ENCODE measurements at places on chromosomes 5 and 9.

DNA sequence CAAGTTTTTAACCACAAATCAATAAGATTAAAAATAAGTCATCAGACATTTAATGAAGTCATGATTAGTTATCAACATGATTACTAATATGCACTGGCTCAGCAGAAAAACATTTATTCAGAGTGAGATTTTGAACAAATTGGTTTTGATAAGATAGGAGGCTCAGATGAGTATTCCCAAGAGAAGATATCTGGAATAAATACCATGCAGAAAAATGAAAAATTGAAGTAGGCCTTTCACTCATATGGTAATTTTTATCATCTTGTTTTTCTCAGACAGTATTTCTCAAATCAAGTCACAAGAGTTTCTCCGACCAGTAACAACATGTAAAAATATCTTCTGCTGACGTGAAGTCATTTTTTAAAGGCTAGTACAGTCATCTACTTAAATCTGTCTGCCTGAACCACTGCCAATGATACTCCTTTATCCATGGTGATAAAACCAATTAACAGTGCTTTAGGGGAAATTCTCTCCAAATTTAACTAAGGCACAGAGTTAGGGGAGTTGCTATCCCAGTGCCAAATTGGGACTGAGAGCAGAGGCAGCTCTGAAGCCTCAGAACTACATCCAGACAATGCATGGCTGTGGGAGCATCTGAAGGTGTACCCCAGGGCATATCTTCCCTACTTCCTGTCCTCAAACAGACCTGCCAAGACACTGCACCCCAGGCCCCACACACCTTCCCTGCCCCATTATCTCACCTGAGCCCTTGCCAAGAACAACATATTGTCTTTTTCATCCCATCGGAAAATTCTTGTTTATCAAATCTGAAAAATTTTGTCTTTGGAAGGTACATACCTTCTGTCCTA lies 105.5 kb upstream of the TSLP start:
- no peak for DNase-seq

DNA sequence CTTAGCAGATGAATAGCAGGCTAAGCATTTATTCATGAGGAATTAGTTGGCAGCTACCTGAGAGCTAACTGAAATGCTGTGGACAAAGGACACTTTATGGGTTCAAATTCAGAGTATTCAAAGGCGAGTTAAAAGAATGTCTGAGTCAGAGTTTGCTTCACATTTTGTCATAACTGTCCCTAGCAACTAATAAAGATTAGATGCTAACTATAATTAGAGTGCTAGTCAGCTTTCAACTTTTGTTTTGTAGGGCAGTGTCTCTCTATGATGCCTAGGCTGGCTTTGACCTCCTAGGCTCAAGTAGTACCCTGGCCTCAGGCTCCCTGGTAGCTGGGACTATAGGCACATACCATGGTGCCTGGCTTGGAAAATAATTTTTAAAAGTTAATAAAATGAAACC lies 4.6 kb downstream of the SMC5 start:
- DNase-seq = no peak

- DNase-seq = no peak
Measured at GRCh38 chr9:38417003-38417945, 7.0 kb downstream of the IGFBPL1 start.

DNA sequence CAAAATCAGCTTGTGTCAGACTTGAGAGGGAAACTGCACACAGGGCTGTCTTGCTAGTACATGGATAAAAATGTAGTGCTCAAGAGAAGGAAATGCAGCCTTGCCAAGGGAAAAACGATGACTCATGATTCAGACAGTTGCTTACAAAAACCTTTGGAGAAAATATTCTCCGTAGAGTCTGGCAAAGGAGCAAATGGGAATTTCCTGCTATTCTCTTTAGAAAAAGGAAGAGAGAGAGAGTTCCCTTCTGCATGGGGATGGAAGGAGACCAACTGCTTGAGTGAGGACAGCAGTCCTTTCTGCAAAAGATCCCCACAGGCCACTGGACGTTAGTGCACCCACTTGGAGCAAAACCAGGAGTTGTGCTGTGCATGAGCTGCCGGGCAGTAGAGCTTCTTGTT lies 7.6 kb downstream of the IFNB1 start:
- no peak for DNase-seq

GRCh38 chr5:33068786-33069185 lies 357.7 kb downstream of the NPR3 start:
- no peak for DNase-seq

DNA sequence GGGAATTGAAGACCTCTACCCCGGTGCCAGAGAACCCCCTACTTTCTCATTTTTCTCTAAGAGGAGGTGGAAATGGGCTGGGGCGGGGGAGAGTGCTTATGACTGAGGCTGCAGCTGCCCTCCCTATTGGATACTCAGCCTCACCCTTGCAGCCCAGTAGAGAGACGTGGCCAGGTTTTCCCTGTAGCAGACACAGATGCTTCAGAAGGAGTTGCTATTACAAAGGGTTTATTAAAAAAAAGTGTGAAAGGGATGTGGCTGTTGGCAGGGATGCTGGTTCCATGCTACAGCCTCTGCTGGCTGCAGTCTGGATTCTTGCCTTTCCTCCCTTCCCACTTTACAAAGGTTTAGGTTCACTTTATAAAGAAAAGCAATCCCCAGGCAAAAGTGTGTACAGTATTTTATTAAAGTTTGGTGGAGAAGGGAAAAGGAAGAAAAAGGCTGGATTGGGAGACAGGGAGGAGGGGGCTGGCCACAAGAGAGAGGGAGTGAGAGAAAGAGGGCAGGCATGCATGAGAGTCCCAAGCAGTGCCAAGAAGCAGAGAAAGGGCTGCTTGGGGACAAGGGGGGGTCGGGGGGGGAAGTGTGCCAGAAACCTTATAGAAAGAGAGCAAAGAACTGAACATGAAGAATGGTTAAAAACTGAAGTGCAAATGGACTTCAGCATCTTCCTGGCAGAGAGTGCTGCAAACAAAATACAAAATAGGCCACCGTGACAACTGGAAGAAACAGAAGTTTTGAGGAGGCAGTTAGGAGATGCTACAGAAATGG lies 29.5 kb upstream of the NFIB start:
- no peak for DNase-seq
